Hematopoietic multipotent progenitor cell treated with erythropoietin and hydrocortisone succinate and interleukin-3 and kit ligand, for 15 days (in vitro differentiated cells): ENCODE measurements at places on chromosomes 5 and 9.

- no peak for DNase-seq
These were observed 574.7 kb upstream of the MEF2C start for GRCh38 chr5:89457411-89458331.

DNA sequence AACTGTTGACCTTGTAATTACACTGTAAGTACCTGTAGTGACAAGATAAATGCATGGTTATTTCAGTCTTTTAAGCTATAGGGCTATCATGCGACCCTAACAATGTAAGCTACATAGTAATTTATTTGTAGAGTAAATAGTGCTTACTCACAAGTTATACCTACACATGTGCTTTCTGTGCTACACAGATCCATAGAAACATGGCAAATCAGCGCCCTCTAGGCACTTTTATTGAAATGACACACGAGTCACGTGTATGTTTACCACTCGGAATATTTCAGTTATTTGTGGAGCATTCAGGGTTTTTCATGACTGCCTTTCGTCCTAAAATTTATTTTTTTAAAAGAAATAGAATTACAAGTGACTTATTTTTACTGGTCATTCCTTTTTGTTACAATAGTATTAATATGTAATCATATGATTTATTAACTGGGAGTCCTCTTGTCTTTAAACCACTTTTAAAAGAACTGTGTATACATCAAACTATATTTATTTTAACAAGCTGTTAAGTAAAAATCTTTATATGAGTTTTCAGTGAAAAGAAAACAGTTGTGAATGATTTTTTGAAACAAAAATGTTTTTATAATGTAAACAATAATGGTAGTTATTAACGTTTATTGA lies 1242.3 kb upstream of the WWC1 start:
- peak; percentile 14 for DNase-seq

- DNase-seq, result no peak
These were observed 68.3 kb downstream of the SHB start for GRCh38 chr9:38000735-38001134.

DNA sequence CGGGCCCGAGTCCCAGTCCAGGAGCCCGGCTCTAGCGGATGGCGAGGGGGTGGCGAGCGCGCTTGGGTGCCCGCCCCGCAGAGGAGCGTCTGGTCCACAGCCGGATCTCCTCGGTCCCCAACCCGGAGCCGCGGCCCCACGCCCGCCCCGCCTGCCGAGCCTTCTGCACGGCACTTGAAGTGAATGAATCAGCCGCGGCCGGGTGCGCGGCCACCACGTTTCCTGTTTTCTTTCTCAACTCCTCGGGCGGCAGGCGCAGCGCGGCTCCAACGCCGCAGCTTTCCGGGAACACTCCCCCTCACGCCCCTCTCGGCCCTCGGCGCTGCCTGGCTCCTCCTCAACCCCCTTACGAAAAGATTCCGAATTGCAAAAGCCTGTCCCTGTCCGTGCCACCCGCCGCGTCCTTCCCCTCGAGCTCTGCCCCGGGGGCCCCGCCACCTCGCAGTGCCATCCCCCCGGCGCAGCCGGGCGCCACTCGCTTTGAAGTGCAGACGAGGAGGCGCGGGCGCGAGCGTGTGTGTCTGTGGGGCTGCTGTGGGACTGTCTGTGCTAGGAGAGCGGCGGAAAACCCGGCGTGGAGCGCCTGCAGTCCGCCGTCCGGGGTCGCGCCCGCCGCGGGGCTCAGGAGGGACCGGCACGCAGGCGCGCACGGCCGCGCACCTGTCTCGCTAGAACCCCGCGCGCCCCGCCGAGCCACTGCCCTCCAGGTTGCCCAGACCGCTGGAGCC lies 456.6 kb downstream of the RAB3C start:
- DNase-seq, result no peak

GRCh38 chr5:17882760-17883488 lies 248.7 kb downstream of the TAF11L14 start:
- DNase-seq, result no peak

DNA sequence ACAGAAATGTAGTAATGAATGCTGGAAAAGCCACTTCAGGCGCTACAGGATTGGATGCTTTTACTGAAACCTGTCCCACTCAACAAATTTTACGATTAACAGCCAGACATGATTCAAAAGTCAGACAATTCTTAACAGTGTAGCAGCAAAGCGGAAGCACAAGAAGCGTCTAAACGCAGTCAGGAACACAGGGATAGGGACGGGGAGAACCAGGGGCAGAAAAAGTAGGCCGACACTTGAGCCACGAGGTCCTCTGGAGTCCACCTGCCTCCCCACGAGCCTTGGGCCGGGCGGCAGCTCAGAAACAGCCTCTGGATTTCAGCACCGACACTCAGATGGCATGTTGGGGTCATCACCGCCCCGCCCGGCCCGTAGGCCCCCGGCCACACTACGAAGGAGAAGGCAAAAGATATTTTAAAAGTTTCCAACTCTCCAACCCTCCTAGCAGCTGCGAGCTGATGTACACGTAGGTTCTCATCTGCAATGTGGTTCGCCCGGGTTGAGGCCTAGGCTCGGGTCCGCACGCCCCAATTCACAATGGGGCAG lies 615 bp downstream of the RACK1 start:
- no peak for DNase-seq

DNA sequence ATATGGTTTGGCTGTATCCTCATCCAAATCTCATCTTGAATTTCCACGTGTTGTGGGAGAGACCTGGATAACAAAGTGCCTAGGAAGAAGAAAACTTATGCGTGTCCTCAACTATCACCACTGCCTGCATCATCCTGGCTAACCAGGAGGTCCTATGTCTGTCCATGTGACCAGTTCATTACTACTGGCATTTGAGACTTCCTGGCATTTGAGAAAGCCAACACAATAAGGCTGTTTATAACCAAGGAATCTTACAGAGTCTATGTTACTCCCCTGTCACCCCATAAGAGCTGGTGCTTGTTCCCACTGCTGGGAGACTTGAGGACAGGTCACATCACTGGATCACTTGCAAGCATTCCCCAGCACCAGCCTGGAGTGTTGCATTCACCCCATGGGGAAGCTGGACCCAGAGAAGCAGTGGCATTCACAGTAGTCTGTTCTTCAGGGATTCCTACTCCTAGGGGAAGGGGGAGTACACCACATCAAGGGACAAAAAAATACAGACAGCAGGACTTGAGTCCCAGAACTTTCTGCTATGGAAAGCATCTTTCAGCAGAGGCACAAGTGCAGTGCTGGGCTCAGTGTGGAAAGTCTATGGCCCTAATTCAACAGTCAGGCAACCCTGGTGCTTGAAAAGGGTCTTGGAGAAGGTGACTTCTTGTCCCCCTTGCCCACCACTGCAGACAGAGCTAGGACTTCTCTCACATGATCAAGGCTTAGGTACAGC lies 717.1 kb downstream of the SEMA5A start:
- no peak for DNase-seq

DNA sequence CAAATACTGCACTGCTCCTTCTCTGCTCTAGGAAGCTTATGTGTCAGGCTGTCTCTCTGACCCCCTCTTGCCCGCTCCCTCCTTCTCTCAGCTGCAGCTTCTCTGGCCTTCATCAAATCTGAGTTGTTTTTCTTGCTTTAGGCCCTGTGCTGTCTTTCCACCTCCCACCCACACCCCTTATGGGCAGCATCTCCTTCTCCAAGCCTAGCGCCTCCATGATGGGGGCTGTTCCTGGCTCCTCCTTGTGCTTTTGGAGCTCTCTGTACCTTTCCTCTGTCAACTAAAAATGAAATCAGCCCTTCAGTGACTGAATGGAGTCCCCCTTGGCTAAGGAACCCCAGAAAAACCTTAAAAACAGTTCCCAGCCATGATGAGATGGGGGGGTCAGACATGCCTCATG lies 6.6 kb upstream of the CFAP157 start:
- DNase-seq, result no peak

DNA sequence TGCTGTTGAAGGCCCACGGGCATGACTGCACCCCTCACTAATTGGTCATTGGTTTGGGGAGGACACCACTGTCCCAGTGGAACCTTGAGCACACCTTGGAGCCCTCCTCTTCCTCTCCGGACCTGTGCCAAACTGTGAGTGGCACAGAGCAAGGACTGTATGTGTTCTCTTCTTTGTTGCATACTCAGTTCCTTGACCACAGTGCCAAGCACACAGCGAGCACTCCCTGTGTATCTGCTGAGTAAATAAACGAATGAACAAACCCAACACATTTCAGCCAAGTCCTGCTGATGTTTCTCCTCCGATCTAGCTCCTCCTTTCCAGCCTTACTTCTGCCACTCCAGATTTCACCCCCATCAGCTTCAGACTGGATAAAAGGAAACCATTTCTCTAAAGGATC lies 2.7 kb upstream of the TRIM52 start:
- no peak for DNase-seq

GRCh38 chr5:172535108-172535445 lies 80.8 kb upstream of the SH3PXD2B start:
- no peak for DNase-seq

- DNase-seq, result no peak
These were observed 696.2 kb upstream of the COX7C start for GRCh38 chr5:85921590-85921989.

GRCh38 chr5:55154873-55155272 lies 5.1 kb upstream of the GPX8 start:
- DNase-seq, result no peak
